Stimulated activated CD4-positive, alpha-beta T cell treated with anti-CD3 and anti-CD28 coated beads, Interleukin-2, amount 100 ng/mL, for 24 hours (primary cell): ENCODE measurements at places on chromosomes 7 and 10.

- no peak for DNase-seq
Measured at GRCh38 chr7:30224511-30225062, 59.8 kb upstream of the ZNRF2 start.

DNA sequence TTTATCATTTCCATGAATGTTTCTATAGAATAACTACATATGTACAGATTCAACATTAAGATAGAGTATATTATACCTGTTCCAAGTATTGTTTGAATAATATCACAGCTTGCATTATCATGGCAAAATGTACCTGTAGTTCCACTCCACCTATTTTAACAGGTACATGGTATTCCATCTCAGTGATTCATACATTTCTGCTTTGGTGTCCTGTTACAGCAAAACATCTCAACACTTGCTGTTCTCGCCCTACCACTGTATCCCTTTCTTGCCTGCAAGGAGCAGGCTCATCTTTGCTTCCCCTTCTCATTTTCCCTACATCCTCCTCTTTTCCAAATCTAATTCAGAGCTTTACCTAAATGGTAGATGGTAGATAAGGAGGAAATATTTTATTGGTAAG is 27.1 kb upstream of the SGCE start:
- no peak for DNase-seq

- no peak for DNase-seq
Measured at GRCh38 chr10:124151466-124152095, 58.2 kb upstream of the CHST15 start.

GRCh38 chr10:5515948-5516761 is 8.6 kb upstream of the CALML3 start:
- no peak for DNase-seq

GRCh38 chr10:123604506-123604905 is 61.6 kb upstream of the GPR26 start:
- DNase-seq: no peak

GRCh38 chr7:102810916-102811315 is 62.1 kb downstream of the FAM185A start:
- DNase-seq: no peak

DNA sequence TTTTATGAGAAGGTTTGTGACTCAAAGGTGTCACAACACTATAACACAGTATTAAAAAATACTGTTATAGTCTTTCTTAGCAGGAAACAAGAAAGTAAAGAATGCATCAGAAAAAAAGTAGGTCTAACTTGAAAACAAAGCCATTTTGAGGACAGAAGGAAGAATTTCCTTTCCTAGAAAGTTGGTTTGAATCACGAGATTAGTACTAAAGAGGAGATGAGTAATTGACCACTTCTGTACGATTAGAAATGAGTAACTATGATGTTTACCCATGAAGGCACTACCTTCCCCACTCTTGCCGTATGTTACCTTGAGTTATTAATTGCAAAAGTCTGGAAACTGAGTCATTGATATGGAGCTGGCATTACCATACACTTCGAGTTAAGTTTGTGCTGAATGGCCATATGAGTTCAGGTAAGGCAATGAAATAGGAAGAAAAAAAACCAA is 65.2 kb downstream of the FAM185A start:
- DNase-seq: no peak

- no peak for DNase-seq
Measured at GRCh38 chr10:97914171-97914836, 64.7 kb downstream of the GOLGA7B start.

- DNase-seq: no peak
Measured at GRCh38 chr10:58969576-58969975, 206.9 kb upstream of the PHYHIPL start.

DNA sequence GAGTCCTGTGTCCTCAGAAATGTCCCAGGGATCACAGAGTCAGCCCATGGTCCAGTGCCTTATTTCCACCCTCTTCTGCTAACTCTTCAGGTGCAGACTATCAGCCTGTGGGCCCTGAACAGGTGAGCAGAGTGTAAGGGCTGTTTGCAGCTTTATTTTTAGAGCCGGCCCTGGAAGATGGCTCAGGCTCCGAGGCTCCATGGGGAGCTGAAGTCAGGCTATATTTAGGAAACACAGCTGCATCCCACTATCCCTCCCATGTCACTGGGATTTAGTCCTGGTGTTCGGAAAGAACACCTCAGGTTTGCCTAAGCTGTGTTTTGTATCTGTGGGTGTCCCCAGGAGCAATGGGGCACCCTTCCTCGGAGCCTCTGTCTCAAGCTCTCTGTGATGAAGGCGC is 126.9 kb downstream of the RPS24 start:
- DNase-seq: no peak

- no peak for DNase-seq
Measured at GRCh38 chr7:38465956-38466355, 165.2 kb downstream of the AMPH start.

GRCh38 chr10:52004342-52004949 is 305.1 kb upstream of the CSTF2T start:
- DNase-seq: no peak

DNA sequence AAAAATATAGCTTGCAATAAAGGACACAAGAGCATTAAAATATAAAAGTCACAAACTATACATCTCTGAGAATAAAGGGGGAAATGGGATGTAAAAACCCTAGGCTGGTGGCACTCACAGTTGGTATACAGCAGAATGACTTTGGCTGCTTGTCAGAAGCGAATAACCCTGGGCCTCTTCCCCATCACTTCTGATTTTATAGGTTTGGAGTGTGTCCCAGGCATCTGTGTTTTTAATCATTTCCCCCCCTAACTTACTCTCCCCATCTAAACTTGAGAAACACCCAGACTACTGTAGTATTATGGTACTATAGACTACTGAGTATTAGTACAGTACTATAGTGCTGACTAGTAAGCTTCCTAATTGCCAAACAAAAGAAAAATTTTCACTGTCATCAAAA is 1.8 kb upstream of the RPA3 start:
- DNase-seq: no peak

DNA sequence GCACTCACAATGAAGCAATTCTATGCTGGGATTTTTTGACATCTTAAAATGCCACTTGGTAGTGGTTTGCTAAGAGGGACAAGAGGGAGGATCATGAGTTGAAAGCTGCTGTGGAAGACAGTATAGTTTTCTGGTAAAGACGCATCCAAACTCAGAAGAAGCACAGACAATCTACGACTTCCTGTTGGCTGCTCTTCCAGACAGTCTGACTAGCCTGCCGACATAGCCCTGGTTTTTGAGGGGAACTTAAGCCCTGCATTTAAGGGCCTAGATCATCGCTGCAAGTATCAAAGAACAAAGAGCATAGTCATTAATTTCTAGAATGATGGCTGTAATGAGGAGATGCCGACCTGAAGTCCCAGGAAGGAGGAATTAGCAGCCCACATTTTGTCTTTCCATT is 99.9 kb upstream of the IKZF1 start:
- no peak for DNase-seq
